ENCODE measurements at places on chromosomes 2 and 18.
A peak's percentile ranks its signal among the peaks of the same experiment; 100 is the strongest.

GRCh38 chr18:59062643-59063006, 77.1 kb upstream of the SEC11C start:
- no peak for DNase-seq

DNA sequence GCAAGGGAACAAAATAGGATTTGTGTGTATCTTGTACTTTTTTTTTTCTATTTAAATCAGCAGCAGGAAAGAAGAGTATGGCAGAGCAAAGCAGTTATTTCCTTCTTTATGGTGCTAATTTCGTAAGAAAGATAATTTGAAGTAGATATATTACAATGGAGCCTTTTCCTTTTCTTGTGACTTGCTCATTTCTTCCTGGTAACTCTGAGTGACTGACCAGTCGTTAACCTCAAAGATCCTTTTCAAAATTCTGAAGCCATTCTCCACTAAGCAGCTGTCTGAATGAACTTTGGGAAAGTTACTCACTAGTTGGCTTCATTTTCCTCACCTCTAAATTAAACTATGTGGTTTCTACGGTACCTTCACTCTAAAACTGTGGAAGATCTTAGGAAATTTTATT, 24.6 kb downstream of the AFTPH start:
- DNase-seq, result no peak

DNA sequence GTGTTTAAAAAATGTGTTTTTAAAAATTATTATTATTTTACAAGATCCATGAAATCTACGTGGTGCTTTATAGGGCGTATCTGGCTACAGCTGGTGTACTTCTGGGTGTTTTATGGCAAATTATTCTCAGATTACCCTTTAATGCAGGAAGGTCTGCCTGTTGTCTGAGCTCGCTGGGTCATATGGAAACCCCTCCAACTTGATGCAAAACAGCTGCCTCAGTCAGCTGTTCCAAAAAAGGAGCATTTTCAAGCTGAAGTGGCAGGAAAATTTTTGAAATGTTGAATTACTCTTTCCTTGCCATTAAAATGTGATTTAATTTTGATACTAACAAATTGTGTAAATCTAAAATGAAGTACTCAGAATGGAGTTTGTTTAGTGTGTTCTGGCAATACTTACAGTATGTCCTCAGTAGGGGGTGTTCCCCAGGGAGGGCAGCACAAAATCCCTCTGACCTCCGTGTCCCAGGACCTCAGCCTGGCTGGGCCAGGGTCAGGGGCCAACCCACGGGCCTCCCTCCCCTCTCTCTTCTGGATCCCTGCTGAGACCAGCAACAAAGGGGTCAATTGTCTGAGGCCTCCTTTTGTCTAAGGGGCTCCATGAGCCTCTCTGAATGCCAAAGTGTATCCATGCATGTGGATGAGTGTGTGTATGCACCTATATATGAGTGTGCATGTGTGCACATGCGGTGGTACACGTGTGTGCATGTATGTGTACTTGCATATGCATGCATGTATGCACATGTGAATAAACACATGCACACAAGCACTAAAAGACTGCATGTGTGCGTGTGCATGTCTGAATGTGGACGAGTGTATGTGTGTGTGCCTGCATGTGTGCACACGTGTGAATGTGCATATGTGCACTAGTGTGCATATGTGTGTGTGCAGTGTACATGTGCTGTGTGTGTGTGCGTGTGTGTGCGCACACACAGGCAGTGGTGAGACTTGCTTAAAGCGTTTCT, 105.4 kb downstream of the ACOXL start:
- no peak for DNase-seq

GRCh38 chr2:25339211-25339674, 2.5 kb downstream of the DNMT3A start:
- peak; percentile 77 for DNase-seq

DNA sequence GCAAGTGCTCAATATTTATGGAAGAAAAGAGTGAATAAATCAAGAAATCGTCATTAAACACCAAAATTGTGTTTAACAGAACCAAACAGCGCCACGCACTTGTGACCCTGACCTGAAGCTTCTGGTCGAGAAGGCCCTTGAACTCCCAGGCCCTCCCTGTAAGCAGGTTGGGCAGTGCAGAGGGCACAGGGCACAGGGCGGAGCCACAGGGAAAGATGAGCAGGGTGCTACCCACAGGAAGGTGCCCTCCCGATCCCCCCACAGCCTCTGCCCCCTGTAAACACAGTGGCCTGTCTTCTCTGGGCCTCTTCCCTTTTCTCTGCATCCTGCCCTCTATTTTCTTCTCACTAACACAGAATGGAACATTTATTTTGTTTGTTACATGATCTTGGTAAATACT, 16.9 kb upstream of the TUBB6 start:
- DNase-seq, result no peak

DNA sequence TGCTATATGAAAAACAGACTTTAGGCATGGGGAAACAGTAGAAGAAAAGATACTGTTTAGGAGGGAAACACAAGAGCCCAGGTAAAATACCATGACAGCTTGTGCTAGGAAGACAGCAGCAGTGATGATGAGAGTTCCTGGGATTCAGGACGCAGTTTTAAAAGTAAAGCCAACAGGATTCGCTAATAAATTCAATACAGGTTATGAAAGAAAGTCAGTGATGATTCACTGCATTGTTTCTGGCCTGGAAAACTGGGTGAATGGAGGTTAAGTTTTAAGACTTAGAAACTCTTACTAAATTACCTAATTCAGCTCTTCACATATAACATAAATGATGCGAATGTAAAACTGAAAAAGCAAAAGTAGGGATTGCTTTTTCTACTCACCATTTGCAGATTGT, 27.9 kb upstream of the RNU4ATAC start:
- no peak for DNase-seq

- no peak for DNase-seq
Observed at GRCh38 chr2:50066873-50067272, 912.6 kb upstream of the FSHR start.

DNA sequence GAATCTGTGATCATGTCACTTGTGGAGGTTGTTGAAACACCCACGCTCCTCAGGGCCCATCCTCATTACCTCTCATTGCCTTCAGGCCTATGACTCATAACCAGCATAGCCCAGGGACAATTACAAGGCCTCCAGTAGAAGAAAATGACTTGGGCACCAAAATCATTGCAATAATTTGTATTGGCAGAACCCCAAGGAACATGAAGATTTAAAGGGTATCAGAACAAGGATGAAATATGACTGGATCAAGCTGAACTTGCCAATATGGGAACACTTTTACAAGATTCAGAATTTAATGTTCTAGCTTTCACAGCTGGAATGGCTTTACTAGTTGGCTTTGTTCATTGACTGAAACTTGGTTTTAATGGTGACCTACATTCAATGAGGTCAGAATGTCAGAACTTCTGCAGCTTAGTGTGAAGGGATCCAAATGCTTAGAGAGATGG, 156.4 kb downstream of the COPS8 start:
- no peak for DNase-seq

DNA sequence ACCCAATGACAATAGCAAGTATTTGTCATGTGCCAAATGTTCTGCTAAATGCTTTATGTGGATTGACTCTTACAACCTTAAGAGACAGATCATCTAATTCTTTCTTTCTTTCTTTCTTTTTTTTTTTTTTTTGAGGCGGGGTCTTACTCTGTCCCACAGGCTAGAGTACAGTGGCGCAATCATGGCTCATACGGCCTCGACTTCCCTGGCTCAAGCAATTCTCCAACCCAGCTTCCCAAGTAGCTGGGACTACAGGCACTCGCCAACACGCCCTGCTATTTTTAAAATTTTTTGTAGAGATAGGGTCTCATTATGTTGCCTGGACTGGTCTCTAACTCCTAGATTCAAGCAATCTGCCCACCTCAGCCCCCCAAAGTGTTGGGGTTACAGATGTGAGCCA, 21.4 kb downstream of the TMEM247 start:
- no peak for DNase-seq

DNA sequence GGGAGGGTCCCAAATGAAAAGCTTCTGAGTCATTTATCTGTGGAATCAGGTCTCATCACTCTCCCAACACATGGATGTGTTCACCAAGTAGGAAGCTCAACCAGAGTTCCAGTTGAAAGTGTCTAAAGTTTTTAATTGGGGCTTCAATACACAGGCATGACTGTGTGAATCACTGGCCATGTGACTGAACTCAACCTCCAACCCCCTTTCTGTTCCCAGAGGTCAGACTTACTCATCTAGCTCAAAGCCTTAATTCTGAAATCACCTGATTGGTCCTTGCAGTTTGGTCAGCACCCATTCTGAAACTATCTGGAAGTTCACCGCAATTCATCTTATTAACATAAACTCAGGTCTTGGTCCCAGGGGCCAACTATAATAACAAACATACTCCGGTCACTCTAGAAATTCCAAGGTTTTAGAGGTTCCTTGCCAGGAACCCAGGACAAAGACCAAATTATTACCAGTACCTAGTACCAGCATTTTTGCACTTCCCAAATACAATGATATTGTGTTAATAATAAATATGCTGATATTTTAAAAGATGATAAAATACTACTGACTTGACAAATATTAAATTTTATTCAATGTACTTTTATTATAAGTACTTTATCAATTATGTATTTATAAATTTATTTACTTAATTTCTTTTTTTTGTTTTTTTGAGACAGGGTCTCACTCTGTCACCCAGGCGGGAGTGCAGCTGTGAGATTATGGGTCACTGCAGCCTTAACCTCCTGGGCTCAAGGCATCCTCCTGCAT, 10.7 kb upstream of the RBM45 start:
- DNase-seq, result no peak

- peak; percentile 44 for DNase-seq
Observed at GRCh38 chr2:239275044-239275685, 125.7 kb downstream of the HDAC4 start.
